HT1080 (cell line): ENCODE measurements at places on chromosomes 6 and 20. TPM values are rescaled to one million over a fixed set of nuclear protein-coding genes. Genes with fewer than 3 reads are reported as not detected.

TFAP2C gene
- total RNA-seq: 8.3 and 11.7 TPM in 2 replicates

SPDEF gene
- 0.07 and 0.16 TPM in 2 replicates for total RNA-seq

PRICKLE4 gene
- total RNA-seq: 0.39 TPM in 1 of 2 replicates, not detected in the other

MYMX gene
- not detected in 2 replicates for total RNA-seq

HLA-DRB1 gene
- total RNA-seq: not detected in 2 replicates

PPP1R16B gene
- 0.03 and 0.05 TPM in 2 replicates for total RNA-seq

SLC17A3 gene
- total RNA-seq: not detected in 2 replicates

DNMT3B gene
- total RNA-seq: 3.1 and 3.9 TPM in 2 replicates

CRISP2 gene
- not detected in 2 replicates for total RNA-seq
